ENCODE measurements at places on chromosomes 7 and 10.
A peak's percentile ranks its signal among the peaks of the same experiment; 100 is the strongest.

GRCh38 chr10:20871970-20872369, 25.1 kb downstream of the NEBL start:
- DNase-seq: no peak

DNA sequence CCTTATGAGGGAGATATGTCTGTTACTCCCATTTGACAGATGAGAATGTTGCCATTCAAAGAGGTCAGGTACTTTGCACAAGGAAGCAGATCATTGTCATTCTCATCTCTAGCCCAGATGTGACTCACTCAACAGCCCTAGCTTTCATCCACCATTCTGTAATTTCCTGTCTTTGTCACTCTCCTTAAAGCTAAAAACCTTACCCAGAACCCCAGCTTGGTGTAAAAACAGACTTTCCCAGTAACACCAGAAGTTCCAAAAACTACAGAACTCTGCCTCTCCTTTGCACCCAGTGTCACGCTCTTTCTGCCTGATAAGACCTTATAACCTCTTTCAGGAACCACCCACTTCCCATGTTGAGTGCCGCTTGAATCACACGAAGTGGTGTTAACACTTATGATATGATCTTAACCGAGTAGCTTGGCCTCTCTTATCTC, 89.1 kb upstream of the SP4 start:
- DNase-seq: peak; percentile 42

GRCh38 chr7:128321044-128321422, 22.7 kb downstream of the RBM28 start:
- no peak for DNase-seq

- no peak for DNase-seq
Measured at GRCh38 chr7:2307690-2308107, 6.5 kb downstream of the SNX8 start.

DNA sequence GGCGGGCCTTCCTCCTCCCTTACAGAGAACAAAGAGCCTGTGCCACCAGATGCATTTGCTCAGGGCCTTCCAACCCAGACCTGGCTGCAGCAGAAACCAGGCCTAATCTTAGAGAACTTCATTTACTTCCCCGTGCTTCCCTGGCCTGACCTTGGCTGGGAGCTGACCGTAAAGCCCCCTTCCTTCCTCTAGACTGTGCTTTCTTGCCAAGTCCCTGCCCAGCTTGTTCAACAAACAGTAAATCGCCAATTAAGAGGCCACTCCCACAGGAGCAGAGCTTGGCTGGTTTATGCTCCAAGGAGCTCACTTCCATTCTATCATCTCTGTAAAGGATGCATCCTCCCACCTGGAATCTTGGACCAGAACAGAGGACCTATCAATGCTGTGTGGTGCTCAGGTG, 110.9 kb downstream of the COL13A1 start:
- DNase-seq: no peak

- no peak for DNase-seq
Measured at GRCh38 chr7:81040496-81040895, 121.6 kb upstream of the SEMA3C start.

DNA sequence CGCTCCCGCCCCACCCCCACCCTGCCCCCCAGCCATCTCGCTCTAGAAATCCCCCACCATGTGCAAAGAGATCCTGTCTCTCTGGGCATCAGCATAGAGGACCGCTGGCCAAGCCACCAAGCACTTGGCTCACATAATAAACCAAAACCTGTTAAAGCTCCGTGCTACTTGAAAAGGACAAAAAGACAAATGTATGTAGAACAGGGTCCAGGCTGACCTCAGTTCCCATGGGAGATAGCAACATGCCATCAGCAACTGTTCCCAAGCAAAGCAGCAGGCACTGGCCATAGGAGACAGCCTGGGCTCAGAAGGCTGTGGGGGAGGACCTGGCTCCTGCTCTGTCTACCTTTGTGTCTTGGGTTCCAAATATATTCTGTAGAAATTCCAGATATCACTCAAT, 38.4 kb upstream of the GDF10 start:
- no peak for DNase-seq

DNA sequence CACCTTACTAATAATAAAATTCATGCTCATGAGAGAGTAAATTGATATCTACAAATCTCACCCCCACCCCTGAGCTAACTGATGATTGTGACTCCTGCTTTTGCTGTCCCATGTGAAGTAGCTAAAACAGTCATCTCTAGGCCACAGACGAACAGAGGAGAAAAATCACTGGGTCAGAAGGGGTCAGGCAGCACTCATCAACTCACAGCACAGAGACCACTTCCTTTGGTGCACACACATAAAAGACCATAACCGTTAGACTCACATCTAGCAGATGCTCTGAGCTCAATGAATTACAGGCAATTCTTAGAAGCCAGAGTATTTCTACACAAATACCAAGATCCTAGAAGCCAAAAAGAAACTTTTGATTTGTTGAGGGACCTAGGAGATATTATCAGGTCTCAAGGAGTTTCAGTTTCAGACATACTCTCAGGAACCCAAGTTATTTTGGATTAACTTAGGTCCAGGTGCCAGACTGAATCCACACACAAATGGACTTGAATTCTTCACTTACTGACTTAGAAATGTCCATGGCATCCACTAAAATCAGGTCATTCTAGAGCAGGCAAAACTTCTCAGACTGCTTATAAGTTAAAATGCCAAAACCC, 65.0 kb upstream of the TES start:
- DNase-seq: no peak

- no peak for DNase-seq
Measured at GRCh38 chr7:73704640-73705550, 14.6 kb downstream of the STX1A start.

All from activated T-cell treated with anti-CD3 and anti-CD28 coated beads for 48 hours (primary cell).